ENCODE measurements at places on chromosomes 13 and 19. TPM values are rescaled to one million over a fixed set of nuclear protein-coding genes. Genes with fewer than 3 reads are reported as not detected.
A peak's percentile ranks its signal among the peaks of the same experiment; 100 is the strongest.

DNA sequence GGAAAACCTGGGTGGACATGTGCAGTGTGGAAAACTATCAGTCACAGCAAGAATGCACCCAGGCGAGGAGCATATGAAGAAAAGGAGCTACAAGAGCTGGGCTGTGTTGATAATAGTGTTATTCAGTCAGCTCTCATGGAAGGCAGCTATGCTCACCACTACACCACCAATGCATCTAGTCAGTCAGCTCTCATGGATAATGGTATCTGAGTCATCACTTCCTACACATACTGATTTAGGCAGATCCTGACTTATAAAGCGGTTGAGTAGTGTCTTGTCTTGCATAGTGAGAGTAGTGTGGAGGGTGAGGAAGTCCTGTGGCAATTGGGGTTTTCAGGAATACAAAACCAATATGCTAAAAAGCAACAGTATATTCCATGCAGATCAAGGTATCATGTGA lies 9.1 kb upstream of the ZNF160 start:
- DNase-seq: no peak

DNA sequence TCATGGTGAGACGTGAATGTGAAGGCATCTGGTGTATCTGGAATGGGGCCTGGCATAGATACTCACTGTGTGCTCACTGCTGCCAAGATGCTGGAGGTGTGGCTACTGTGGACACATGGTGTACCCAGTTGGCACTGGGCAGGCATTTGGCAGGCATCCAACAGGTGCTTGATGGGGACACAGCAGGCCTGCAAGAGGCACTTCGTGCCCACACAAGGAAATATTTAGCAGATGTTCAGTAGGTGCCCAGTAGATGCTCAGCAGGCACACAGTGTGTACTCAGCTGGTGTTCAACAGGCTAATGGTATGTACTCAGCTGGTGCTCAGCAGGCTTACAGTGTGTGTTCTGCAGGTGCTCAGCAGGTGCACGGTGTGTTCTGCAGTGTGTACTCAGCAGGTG lies 14.2 kb downstream of the CRTC1 start:
- peak; percentile 20 for DNase-seq

NLRP12 gene
- not detected for total RNA-seq

FREM2 gene
- total RNA-seq: 0.57 TPM

OR7A10 gene
- total RNA-seq: not detected

DNA sequence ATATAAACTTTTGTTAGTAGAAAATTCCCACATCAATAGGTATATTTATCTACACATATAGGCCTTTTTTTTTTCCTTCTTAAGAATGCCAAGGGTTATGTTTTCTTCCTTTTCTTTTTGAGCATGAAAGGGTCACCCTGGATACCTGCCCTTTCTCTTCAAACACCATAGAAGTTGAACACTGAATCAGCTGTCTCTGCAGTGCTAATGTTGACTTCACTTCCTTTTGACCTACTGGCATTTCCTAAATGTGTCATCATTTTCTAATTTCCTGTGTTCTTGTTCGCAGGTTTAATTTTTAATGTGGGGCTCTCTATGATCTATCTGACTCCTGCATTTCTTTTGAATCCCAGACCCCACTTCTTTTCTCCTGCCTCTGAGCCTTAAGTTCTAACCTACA lies 532.0 kb downstream of the GPC6 start:
- no peak for DNase-seq
